Activated CD4-positive, alpha-beta T cell treated with anti-CD3 and anti-CD28 coated beads, Interleukin-2, amount 10 ng/mL, durations not matched to agents 24 days and 14 days (primary cell): ENCODE measurements at places on chromosomes 7 and 10.

DNA sequence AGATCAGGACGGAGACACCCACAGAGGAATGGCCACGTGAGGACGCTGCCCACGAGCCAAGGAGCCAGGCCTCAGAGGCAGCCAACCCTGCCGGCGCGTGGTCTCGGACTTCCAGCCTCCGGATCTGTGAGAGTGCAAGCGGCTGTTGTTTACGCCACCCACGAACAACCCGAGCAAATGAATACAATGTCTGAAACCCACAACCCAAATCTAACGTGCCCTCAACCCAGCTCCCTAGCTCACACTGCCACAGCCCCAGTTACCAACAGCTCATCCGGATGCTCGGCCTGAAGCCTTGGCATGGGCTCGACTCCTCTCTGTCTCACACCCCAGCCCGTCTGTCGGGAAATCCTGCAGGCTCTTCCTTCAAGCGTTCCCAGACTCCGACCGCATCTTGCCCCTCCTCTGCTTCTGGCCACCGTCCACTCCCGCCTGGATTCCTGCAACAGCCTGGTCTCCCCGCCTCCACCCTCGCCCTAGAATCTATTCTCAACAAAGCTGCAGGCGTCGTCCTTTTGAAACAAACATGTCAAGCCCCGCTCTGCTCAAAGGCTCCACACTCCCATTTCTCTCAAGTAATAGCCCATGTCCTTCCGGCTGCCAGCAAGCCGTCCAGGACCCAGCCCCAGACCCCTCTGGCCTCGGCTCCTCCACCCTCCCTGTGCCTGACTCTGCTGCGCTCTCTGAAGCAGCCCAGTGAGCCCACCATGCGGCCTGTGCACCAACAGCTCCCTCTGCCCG lies 35.3 kb downstream of the STK32C start:
- DNase-seq, result no peak

- no peak for DNase-seq
Measured at GRCh38 chr7:90178166-90178565, 23.9 kb downstream of the STEAP1 start.

DNA sequence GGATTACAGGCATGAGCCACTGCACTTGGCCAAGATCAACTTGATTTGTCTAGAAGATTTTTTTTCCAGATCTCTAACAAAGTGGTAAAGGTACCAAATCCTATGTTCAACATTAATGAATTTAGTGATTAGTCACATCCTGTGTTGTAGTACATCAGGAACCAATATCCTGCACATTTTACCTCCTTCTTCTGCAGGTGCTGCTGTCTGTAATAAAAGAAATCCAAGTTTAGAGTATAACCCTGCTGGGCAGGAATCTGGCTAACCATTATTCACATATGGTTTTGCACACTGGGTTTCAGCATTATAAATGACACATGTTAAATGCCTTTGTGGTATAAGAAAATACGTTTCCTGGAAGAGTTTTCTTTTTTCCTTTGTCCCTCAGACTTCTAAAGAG lies 10.8 kb downstream of the PARD3 start:
- no peak for DNase-seq

DNA sequence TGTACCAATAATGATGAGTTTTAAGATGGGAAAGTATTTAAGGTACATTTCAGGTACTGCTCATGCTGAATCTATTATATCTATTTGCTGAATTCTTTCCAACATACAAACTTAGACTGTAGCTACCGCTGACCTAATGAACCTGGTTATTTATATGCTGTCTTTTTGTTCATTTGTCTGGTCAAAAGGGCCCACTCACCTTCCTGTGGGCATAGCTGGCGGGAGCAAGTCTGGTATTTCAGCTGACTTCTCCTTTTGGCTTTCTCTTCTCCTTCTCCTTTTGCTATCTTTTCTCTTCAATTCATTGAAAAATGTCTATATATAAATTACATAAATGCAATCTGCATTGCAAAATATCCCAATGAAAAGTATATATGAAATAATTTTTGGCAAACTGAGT lies 9.5 kb downstream of the PLXDC2 start:
- no peak for DNase-seq

GRCh38 chr10:61503051-61503450 lies 49.9 kb upstream of the TMEM26 start:
- DNase-seq, result no peak

DNA sequence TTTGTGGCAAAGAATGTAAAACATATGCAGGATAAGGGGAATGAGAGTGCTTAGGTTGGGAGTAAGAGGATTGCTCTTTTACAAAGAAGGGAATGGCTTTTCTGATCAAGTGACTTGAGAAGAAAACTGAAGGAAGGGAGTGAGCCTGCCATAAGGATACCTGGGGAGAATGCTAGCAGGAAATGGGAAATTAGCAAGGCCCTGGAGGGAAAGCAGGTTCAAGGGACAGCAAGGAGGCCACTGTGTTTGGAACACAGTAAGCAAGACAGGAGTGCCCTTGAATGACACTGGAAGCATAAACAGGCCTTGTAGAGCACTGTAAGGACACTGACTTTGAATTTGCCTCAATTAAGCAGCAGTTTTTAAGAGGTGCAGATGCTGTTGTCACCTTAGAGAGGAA lies 1069.9 kb downstream of the DNAJB9 start:
- no peak for DNase-seq
